ENCODE measurements at places on chromosomes 7 and 10.

DNA sequence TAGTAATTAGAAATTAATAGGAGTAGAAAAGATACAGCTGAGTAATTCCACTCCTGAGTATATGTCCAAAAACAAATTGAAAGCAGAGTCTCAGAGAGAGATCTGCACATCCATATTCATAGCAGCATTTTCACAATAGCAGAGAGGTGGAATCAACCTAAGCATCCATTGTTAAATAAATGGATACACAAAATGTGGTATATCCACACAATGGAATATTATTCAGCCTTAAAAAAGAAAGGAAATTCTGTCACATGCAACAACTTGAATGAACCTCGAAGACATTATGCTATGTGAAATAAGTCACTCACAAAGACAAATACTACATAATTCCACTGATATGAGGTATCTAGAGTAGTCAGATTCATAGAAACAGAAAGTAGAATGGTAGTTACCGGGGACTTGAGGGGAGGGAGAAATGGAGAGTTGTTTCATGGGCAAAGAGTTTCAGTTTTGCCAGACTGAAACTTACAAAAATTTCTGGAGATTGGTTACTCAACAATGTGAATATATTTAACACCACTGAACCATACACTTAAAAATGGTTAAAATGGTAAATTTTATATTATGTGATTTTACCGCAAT lies 18.4 kb downstream of the VTI1A start:
- no peak for DNase-seq

DNA sequence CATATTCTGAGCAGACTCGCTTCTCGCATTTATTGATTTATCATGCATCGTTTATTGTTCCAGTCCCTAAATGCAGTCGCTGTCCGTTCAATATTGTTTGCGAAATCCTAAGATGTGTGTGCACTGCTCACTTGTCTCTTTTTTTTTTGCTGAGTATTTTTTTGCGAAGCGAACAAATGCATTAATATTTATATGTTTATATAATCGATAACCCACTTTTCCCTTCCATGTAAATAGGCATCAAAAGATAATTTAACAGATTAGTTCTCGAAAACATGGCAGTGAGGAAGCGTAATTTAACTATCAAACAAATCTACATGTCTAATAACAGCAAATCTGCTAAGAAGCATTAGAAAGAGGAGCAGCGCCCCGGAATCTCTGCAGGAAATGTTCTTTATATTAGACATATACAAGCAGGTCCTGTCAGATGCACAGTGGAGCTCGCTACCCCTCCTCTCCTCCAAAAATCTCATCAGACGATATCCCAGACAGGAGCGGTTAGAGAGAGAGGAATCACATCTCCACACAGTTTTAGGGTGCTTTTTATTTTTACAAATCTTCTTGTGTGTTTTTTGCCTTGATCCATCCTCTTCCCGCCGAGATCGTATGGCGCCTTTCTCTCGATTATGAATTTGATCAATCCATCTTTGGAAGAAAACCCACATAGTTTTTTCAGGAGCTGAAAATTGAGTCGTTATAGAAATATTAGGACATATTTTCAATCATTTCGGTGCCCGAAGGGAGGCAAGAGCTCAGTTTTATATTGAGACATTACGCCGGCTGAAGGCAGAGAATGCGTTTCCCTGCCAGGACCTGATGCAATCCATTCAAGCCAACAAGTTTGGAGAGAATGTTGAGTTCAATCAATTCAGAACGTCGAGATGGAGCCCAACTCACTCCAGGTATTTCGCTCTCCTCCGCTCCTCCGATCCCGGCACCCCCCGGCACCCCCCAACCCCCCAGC lies at the start of gene ARID5B:
Gene ARID5B (plus strand): TSS at position 871 of the 964 bp plus-strand sequence. CDS start 11 bp downstream, at position 882.
- DNase-seq: no peak

DNA sequence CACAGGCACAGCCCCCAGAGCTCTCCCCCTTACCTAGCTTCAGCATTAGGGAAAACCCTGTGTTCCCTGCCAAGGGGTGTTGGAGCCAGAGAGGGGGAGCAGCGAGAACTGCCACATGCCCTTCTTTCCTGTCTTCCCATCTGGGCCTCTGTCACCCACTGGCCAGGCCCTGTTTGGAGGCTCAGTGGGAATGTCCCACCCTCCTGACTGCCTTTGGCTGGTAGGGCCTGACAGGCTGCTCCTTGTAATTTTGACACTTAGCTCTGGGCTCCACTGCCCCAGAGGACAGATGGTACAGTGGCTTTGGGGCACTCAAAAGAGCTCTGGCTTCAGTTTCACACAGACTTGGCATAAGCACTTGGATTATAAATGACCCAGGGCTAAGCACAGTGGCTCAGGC lies 50.6 kb downstream of the GRID2IP start:
- DNase-seq: no peak

DNA sequence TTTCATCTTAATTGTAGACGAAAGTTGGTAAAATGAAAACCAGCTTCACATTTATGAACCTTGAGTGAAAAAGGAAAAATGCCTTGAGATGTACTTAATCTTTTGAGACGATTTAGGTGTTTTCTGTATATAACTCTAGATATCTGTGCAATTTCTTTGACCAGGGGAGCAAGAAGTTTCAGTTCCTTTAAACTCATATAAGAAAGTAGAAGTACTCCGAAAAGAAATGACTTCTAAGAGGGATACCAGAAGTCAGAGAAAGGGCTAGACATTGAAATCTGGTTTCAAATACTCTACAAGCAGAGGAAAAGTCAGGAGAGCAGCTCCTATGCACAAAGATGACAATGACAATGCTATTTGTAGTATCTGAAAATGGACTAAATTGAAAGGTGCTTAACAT lies 303.7 kb downstream of the BAMBI start:
- DNase-seq: no peak

- DNase-seq: no peak
Measured at GRCh38 chr7:138072726-138073125, 3.5 kb upstream of the AKR1D1 start.

- no peak for DNase-seq
Measured at GRCh38 chr7:158820656-158821055, 8.7 kb downstream of the ESYT2 start.

- DNase-seq: no peak
Measured at GRCh38 chr10:113336549-113337130, 216.2 kb upstream of the HABP2 start.

DNA sequence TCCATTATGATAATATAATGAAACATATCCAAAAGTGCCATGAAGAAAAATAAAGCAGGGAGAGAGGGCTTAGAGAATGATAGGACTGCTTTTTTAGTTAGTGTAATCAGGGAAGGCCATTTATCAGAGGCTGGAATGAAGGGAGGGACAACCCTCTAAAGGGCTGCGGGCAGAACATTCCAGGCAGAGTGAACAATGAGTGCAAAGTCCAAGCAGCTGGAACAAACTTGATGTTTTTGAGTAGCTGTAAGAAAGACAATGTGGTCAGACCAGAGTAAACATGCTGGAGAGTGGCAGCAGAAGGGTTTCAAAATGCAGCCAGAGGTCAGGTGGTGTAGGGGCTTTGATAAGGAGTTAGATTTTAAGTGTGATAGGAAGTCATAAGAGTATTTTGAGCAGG lies 65.6 kb upstream of the CCDC6 start:
- DNase-seq: no peak
